ENCODE measurements at places on chromosomes 11 and 22.

GRCh38 chr11:17637901-17638300 lies 81.5 kb upstream of the MYOD1 start:
- no peak for DNase-seq

GRCh38 chr11:76302996-76303395 lies 77.9 kb downstream of the THAP12 start:
- DNase-seq = no peak

- DNase-seq = no peak
These were observed 44.1 kb upstream of the GDPD4 start for GRCh38 chr11:77345621-77346020.

DNA sequence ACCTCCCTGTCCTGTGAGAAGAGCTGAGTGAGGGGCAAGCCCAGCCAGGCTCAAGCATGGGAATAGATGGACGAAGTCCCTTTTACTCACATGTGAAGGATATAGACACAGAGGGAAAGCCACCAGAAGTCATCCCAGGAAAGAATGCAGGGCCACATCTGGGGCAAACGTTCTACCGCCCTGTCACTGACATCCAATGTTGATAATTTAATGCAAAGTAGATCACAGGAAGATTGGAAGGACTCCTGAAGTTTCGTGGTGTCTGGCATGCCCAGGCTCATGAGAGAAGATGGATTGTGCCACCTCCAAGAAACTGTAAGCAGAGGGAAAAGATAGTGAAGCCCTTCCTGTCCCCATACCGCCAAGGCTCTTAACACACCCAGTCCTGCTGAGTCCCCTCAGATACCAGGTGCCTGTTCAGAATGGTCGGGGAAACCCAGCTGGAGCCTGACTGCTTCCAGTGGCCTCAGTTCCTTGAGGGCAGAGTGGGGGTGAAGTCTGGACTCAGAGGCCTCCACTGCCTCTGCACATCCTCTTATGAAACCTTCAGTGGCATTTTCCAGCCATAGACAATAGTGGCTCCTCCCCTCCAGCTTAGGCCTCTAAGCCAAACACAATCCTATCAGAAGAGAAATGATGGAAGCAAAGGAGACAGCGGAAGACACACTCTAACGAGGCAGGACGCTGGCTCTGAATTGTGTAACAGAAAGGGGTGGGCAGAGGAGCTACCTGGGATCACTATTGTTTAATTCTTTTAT lies 7.5 kb upstream of the STK33 start:
- no peak for DNase-seq

DNA sequence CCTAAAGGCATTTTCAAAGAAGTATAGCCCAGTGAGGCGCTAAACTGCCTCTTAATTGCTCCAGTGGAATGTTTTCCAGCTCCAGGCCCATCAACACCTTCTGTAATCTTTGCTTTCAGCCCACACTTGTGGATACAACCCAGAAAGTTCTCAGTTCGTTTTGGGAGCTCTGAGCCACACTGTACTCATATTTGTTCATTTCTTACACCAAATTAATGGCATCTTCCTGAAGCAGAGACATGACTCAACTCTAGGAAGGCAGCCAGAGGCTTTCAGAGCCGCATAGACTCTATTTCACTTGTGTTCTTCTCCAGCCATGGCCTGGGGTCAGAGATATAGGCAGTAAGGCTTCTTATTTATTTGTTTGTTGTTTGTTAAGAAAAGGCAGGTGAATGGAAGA lies 175.5 kb upstream of the NCAM1 start:
- no peak for DNase-seq

DNA sequence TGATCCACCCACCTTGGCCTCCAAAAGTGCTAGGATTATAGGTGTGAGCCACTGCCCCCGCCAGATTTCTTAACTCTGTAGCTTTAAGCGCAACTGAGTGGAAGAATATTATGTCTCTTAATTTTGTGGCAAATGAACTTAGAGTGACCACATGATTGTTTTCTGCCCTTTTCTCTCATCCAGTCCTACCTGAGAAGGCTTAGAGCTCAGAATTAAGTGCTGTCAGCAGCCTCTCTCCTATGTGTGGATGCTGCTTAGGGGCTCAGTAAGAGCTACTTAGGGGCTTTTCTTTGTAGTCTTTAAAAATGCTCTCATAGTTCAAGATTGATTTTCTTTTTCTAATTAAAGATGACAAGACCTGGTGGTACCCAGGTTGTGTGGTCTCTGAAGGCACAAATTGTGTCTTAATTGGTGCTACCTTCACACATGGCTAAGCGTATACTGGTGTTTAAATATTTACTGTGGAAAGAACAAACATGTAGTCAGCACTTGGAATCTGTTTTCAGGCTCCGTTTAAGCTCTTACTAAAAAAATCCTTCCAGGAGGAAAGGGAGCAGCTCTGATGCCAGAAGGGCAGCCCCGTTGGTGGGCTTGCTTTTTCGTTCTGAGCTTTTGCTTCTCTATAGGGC lies 59.3 kb downstream of the DEPDC5 start:
- DNase-seq = no peak

GRCh38 chr11:73306977-73307322 lies 1.1 kb upstream of the ARHGEF17 start:
- DNase-seq = no peak

DNA sequence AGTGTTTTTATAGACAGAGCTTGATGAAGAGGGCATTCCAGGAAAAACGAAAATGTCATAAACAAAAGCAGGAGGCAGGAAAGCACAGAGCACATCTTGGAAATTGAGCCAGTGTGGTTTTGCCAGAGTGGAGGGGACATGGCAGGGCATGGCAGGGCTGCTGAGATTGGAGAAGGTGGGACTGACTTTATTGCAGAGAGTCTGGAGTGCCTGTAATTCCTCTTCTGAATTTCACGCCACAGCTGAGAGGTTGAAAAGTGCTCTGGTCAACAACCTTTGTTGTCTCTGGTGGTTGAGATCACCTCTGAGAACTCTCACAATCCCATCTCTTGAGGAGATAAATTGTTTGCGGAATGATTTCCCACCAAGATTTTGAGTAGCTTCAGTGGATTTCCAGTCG lies 16.4 kb downstream of the SLC5A1 start:
- no peak for DNase-seq

GRCh38 chr11:130088919-130089673 lies 19.4 kb downstream of the APLP2 start:
- no peak for DNase-seq

GRCh38 chr22:32246166-32246565 lies 9.0 kb downstream of the SLC5A4 start:
- no peak for DNase-seq

GRCh38 chr11:71429701-71430100 lies 18.5 kb downstream of the DHCR7 start:
- no peak for DNase-seq

DNA sequence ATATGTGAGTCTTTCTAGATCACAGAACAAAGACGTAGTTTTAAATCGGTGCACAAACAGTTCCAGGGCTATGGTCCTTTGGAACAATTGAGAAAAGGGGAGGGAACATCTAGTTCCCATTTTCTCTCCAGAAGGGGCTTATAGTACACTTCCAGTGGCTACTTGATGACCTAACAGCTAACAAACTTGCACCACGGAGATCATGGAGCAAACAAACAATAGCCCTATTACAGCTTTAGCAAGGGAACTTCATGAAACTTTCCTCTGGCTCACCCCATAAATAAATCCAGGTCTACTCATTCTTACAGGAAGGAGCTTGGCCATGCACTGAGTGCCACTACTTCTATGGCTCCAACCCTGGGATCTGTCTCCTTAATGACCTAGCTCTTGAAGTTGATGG lies 8.3 kb upstream of the FOLR2 start:
- no peak for DNase-seq

DNA sequence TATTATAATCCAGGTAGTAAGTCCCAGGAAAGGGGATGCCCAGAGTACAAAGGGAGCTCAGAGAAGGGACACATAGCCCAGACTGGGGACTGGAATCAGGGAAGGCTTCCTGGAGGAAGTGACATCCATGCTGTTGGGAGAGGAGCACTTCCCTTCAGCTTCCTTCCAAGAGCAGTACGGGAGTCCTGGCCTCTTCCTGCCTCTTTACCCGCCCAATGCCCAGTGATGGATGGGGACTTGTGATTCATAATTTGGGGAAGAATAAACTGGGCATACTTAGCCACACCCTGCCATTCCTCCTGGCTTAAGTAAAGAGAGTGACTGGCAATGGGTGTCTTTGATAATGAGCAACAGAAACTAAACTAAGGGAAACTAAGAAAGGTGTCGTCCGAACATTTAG lies 11.5 kb downstream of the C11orf91 start:
- no peak for DNase-seq

DNA sequence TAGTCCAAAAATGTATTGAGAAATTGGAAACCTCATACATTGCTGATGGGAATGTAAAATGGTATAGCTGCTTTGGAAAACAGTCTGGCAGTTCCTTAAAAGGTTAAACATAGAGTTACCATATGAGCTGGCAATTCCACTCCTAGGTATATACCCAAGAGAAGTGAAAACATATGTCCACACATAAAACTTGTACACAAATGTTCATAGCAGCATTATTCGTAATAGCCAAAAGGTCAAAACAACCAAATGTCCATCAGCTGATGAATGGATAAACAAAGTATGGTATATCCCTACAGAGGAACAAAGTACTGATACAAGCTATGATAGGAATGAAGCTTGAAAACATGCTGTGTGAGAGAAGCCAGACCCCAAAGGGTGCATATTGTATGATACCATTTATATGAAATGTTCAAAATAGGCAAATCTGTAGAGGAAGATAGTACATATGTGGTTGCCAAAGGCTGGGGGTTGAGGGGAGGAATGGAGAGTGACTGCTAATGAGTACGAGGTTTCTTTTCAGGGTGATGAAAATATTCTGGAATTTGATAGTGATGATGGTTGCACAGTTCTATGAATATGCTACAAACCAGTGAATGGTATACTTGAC lies 85.8 kb downstream of the ZBTB16 start:
- DNase-seq = no peak

All from nephron progenitor cell (in vitro differentiated cells).